ENCODE measurements at places on chromosomes 5 and 9.

DNA sequence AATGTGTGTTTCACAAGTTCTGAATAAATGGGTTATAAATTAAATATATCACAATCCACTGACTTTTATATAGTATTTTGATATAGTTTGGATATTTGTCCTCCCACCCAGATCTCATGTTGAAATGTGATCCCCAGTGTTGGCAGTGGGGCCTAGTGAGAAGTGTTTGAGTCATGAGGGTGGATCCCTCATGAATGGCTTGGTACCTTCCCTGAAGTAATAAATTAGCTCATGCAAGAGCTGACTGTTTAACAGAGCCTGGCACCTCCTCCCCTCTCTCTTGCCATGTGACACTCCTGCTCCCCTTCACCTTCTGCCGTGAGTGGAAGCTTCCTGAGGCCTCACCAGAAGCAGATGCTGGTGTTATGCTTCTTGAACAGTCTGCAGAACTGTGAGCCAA lies 127.9 kb upstream of the PALM2AKAP2 start:
- DNase-seq, result no peak

- DNase-seq, result no peak
Measured at GRCh38 chr5:321726-322251, 275 bp downstream of the AHRR start.

GRCh38 chr9:86043999-86044398 lies 55.4 kb downstream of the GOLM1 start:
- no peak for DNase-seq

DNA sequence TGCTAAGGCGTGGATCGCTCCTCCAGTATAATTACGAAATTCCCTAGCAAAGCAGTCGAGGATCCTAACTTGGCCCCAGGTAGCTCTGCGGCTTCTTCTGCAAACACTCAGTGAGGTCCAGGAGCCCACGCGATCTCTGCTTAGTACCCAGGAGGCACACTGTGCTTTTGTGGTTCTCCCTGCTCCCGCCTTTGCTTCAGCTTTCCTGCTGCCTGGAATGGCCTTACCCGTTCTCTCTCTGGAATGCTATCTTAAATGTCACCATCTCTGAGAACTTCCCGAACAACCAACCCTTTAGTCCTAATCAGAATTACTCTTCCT lies 639 bp downstream of the INVS start:
- no peak for DNase-seq

GRCh38 chr5:121969660-121970295 lies 8.0 kb downstream of the SRFBP1 start:
- no peak for DNase-seq

DNA sequence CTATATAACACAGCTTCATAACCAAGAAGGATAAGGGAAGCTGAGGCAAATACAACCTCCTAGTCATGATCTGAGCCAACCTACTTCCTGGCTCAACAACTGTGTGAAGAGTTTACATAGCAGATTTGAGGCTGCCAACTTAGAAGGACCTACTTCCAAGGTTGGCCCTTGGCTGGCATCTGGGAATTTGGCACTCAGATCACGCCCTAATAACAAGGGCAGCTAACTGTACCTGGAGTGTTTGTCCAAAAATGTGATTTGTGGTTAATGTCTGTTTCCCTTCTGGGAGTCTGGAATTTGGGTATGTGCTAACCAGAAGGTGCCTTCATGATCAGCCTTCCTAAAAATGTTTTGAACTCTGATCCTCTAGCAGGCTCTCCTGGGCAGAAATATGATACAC lies 287.2 kb downstream of the CAAP1 start:
- no peak for DNase-seq

DNA sequence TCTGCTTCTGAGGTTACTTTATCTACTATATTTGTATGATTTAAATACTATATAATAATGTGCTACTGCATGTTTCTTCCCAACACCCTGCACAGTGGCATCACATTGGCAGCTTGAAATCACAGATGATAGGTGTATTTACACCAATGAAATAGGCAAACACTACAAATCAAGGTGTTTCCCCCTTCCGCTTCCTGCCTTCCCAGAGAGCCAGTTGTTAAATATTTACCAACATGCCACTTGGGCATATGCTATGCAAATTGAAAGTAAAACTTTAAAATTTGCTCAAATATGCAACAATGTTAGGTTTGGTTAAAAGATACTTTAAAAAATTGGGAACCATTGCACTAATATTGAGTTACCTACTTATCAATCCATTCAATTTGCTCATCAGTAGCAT lies 58.2 kb upstream of the SMARCA2 start:
- no peak for DNase-seq

DNA sequence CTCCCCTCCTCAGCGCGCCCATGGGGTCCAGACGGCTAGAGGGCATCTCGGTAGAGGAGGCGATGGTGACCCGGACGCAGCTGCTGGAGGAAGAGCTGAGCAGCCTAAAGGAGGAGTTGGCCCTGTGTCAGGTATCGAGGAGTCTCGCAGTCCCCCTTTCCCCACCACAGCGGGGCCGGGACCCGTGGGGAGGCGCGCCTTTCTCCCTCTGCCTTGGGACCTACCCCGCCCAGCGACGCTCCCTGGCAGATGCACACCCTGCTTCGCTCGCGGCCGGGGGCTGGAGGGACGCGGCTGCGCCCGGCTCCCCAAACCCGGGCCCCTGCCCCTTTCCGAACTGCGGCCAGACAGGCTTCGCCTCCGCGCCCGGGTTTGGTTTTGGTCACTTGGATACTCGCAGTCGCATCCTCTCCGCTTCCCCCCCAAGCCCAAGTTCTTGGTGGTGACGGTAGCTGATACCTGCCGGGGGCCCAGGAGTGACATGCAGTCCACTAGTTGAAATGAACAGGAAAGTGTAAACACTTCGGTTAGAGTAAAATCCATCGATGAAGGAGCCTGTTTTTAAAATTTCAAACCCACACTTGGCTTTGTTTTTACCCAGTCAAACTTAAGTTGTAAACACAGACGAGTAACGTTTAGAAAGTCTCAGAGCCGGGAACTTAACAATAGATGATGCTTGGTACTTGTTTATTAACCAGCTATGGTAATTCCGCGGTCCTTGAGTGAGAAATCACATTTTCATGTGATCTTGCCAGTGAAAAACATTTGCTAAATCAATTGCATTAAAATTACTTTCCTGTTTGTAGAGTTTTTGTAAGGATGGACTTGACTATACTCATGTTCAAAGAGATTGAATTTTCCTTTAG lies 688 bp downstream of the CNTLN start:
- DNase-seq, result peak; percentile 65

GRCh38 chr5:87888139-87888538 lies 380.5 kb downstream of the TMEM161B start:
- no peak for DNase-seq

DNA sequence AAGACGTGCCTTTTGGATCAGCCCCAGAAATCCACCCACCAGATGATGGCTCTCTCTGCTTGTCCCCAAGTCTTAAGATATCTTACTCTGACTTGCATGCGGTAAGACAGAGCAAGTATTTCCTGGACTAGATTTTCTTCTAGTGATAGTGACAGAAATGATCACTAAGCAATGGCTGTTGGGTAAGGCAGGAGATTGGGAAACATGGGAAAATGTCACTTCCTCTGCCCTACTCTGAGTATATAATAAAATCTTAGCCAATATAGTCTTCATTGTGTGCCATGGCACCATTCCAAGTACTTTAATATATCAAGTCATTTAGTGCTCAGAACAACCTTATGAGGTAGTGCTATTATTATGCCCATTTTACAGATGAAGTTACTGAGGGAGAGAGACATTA lies 31.0 kb upstream of the GNA14 start:
- DNase-seq, result no peak

- no peak for DNase-seq
Measured at GRCh38 chr5:120874081-120874862, 410.2 kb downstream of the PRR16 start.

DNA sequence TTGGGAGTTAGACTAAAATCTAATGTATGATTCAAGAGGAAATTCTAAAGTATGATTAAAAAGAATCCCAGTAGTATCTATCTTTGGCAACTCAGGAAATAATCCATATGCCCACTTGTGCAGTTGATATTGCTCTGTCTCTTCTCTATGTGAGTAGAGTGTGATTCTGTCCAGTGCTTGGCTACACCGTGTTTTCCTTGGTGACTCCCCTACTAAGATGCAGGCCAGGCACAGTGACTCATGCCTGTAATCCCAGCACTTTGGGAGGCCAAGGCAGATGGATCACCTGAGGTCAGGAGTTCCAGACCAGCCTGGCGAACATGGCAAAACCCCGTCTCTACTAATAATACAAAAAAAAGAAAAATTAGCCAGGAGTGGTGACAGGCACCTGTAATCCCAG lies 495.4 kb downstream of the MAT2B start:
- DNase-seq, result no peak

DNA sequence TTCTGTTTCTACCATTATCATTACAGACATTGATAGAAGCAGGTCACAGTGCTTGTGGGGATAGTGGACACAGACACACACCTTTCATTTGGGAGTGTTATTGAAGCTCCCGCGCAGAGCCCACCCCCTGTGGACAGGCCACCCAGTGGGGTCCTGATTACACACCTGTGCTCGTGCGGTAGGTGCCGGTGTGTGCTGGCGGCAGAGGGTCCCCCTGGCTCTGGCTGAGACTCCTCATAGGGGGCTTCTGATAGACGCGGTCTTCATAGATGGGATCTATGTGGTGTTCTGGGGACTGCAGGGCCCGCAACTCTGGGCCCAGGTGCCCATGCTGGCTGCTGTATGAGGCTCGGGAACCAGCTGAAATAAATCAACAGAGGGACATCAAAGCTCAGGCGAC lies 539.7 kb downstream of the CTNND2 start:
- DNase-seq, result no peak

- no peak for DNase-seq
Measured at GRCh38 chr5:133930061-133930812, 38.2 kb downstream of the C5orf15 start.

DNA sequence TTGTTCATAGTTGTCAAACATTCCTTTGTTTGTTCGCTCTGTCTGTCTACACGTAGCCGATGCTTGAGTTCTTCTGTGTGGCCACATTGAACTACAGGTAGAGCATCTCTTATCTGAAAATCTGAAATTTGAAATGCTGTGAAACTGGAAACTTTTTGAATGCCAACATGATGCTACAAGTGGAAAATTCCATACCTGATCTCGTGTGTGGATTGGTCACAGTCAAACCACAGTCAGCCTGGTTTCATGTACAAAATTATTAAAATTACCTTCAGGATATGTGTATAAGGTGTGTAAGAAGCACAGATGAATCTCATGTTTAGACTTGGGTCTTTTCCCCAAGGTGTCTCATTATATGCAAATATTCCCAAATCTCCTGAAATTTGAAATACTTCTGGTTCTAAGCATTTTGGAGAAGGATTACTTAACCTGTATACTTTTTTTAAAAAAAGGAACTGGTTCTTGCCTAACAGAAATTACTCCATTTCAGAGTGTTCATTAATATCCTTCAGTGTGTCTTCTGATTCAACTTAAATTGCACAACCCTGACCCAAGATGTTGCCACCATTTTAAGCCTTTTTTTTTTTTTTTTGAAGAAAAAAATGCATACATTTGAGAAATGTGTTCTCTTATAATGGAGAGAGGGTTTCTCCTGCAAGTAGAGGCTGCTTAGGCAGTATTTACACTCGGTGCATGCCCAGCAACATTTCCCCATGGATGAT lies 254.3 kb downstream of the MAST4 start:
- no peak for DNase-seq

GRCh38 chr5:142746532-142747433 lies 23.4 kb upstream of the ARHGAP26 start:
- DNase-seq, result no peak

- no peak for DNase-seq
Measured at GRCh38 chr5:76298852-76299251, 104.2 kb upstream of the IQGAP2 start.

- no peak for DNase-seq
Measured at GRCh38 chr5:171166766-171167165, 142.3 kb upstream of the TLX3 start.

- no peak for DNase-seq
Measured at GRCh38 chr5:139908749-139909148, 113.1 kb downstream of the PSD2 start.

All from nucleus accumbens (tissue), 56 donors.